Jurkat, Clone E6-1 (cell line): ENCODE measurements at places on chromosomes 3 and 15.
A peak's percentile ranks its signal among the peaks of the same experiment; 100 is the strongest.

DNA sequence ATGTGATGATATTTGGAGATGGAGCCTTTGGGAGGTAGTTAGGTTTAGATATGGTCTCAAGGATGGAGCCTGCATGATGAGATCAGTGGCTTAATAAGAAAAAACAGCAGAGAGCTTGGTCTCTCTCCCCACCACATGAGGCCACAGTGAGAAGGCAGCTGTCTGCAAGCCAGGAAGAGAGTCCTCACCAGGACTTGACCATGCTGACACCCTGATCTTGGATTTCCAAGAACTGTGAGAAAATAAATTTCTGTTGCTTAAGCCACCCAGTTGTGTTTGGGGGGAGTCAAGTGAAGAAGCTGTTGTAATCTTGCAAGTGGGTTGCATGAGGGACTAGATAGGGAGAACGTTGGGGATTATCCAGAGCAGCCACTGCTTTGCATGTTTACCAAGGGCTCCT, 62.3 kb upstream of the TNFAIP8L3 start:
- no peak for DNase-seq

GRCh38 chr15:23497710-23498111, 50.7 kb upstream of the GOLGA6L2 start:
- DNase-seq = peak; percentile 52

DNA sequence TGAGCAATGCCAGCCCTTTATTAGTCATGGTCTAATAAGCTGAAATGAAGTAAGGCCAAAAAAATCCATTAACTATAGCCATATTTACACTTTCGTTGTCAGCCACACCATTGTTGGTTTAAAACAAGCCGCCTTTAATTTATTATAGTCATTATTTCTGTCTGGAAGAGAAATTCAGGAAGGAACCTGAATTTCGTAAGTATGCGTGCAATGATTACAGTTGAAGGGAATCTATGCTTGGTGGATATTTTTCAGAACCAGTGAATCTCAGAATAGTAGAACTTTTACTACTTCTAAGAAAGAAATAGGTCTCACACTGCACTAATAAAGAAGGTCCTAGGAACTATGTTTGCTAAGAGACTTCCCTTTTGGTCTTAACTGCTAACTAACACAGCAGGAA, 59.1 kb downstream of the FAM43A start:
- DNase-seq = no peak

GRCh38 chr15:59550956-59551355, 60.6 kb upstream of the GCNT3 start:
- no peak for DNase-seq

- DNase-seq = no peak
Observed at GRCh38 chr3:24249523-24249922, 245.1 kb downstream of the THRB start.

DNA sequence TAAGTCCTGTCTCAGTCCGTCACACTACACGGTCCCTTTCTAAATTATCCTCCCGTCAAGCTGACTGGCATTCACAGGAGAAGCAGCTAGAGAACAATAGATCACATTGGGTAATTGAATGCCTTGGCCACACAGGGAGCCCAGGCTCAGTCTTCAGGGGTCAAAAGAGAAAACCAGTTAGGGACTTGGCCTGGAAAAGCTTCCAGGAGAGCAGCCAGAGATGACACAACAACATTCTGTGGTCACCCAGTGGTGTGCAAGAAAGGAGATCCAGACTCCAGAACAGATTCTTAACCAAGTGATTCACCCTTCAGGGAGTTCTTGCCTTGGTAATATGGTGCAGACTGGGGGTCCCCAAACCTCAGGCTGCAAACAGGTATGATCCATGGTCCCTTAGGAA, 15.9 kb downstream of the ARHGAP31 start:
- no peak for DNase-seq

DNA sequence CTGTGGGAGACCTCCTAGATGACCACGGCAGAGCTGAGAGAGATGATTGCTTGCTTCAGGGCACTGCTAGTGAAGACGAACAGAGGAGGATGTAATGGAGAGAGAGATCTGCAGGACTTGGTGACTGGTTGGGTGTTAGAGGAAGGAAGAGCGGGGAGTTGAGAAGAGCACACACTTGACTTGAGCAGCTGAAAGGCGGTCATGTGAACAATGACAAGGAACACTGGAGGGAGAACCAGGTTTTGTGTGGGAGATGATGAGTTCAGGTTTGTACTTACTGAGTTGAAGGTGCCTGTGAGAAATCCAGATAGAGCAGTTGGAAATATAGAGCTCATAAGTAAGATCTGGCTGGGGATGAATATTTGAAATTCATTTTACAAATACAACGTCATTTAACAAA, 40.3 kb downstream of the CDAN1 start:
- DNase-seq = no peak

DNA sequence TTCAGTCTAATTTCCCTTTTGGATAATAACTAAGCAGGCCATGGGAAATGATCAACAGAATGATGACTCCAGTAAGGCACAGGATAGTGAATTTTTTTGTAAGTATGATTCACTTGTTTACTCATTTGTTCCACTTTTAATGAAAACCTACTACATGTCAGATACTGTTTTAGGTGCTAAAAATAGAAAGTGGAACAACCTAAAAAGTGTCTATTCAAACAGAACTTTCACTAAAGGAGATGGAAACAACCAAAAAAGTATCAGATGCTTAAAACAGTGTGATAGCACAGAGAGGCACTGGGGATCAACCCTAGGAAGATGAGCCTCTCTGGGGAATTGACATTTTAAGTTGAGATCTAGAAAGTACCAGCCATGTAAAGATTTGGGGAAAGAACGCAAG, 11.1 kb downstream of the RYK start:
- no peak for DNase-seq

DNA sequence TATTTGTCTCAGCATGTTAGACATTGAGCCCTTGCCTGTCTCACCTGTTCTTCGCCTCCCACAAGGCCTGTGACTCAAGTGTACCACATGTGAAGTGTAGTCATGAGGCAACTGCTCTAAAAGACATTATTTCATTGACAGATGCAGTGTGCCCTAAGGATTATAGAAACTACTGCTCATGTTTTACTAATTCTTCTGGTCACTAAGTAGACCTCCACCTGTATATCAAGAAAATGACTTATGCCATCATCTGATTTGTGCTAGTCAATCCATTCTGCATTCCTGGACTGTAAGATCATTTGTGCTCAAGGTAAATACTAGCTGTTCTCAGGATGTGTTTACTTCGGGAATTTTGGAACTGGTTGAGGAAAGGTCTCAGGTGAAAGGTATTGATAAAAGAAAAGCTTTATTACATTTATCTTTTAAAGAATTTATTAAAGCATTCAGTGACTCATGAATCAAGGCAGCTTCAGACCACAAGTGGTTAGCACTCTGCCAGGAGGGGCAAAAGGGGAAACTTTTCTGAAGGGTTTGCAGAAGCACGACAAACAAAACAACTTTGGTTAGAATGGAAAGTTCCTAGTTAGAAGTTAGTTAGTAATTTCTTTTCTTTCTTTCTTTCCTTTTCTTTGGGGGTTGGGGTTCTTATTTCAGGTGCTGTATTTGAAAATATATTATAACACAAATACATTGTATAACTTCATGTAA, 465.3 kb upstream of the CBLB start:
- no peak for DNase-seq

- DNase-seq = no peak
Observed at GRCh38 chr3:141427764-141428163, 59.1 kb upstream of the RASA2 start.

- DNase-seq = no peak
Observed at GRCh38 chr3:45868650-45869049, 17.7 kb upstream of the CCR9 start.

GRCh38 chr3:113585228-113585627, 52.9 kb downstream of the SIDT1 start:
- no peak for DNase-seq

DNA sequence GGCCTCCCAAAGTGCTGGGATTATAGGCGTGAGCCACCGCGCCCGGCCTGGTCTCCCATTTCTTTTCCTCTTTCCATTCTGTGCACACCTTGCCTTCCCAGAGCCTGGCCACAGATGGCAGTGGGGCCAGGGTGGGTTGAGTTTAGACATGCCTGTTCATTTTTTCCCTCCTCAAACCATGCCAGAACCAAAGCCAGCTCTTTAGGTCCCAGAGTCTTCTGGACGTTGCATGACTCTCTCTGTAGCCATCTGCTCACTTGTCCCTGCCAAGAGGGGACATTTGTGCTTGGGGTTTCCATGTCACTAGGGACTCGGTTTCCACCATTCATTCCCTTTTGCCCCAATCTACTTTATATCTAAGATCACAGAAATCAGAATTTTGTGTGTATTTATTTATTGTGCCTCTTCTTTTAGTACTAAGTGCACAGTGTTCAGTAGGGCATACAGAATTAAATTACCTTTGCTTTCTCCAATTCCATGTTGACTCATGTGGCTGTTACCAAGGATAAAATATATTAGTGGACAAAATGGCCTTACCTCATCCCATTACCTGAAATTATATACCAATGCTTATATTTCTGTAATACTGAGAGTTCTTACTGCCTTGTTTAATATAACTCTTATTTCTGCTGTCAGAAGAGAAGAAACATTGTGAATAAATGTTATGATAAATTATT, 49.6 kb downstream of the USP13 start:
- DNase-seq = no peak

DNA sequence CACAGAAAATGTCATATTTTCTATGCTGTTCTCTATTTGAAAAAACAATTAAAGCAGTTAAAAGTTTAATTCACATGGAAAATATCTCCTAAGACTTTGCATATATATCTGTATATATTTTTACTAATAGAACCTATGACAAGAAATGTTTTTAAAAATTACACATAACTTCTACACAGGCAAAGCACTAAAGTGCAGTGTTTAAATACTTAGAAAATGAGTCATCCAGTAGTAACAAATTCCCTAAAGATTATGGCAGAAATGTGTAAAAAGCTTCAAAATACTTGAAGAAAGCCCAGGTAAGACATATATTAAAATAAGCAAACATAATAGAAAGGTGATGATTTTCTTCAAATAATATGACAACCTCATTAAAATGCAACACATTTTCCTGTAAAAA, 236.6 kb downstream of the TBC1D5 start:
- no peak for DNase-seq

DNA sequence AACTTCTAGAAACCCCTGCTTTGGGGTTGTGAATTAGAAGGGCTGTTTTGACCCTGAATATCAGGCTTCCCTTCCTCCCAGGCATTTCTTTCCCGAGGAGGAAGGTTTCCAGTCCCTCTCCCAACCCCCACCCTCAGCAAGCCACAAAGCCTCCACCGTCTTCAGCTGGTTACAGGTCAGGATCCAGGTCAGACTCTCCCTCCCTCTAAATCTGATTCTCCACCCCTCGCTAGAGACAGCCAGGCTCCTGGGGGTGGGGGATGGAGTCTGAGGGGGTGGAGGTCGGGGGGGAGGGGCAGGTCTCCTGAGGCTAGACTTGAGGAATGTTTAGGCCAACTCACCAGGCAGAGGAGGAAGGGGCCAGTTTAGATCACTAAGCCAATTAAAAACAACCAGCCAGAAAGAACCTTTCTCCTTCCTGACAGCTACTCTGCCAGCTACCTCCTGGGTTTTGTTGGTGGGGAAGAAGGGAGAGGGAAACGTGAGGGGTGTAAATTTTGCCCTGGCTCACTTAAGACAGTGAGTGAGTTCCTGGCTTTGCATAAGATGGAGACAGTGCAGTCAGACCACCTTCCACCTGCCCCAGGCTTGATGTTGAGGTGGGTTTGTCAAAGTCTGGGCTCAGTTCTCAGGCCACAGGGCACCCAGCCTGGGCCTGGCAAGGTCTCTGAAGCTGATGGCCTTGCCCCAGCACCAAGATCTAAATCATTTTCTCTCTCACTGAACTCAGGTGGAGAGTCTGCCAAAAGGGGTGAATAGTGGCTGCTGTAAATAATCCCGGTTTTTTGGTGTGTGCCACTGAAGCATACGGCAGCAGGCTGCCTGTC, 19.5 kb downstream of the BMF start:
- DNase-seq = no peak

DNA sequence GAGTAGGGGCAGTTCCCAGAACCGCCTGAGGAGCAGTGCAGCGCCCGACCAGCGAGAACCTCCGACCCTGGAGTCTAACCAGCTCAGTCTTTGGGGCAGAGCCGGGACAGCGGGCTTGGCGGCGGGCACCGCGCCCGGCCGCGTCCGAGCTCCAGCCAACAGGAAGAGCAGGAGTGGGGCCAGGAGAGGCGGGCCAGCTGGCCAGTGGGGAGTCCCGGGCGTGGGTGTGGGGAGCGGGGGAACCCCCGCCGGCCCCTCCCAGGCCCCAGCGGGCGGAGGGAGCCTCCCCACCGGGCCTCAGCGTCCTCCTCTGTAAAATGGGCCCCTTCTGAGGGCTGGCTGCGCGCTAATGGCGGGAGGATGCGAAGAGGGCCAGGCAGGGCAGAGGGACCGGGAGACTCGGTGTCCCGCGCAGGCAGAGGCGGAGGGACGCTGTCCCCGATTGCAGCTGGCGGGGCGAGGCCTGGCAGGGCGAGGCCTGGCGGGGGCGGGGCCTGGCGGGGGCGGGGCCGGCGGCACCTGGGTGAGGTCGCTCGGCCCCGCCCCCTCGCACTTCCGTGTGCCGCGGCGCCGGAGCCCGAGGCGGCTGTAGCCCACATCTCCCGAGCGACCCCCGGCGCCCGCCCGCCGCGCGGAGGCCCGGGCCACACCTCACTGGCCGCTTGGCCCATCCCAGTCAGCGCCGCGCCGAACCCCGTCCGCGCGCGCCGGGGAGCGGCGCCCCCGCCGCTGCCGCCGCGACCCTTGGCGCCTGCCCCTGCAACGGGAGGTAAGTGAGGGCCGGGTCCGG, at the start of gene PRKCD:
Gene PRKCD, plus strand, starts transcription at position 550 of the 790 bp plus-strand sequence. CDS start 17,214 bp downstream, outside the sequence.
- peak; percentile 42 for DNase-seq

- peak; percentile 17 for DNase-seq
Observed at GRCh38 chr3:185280572-185281365, 26.9 kb upstream of the EHHADH start.

DNA sequence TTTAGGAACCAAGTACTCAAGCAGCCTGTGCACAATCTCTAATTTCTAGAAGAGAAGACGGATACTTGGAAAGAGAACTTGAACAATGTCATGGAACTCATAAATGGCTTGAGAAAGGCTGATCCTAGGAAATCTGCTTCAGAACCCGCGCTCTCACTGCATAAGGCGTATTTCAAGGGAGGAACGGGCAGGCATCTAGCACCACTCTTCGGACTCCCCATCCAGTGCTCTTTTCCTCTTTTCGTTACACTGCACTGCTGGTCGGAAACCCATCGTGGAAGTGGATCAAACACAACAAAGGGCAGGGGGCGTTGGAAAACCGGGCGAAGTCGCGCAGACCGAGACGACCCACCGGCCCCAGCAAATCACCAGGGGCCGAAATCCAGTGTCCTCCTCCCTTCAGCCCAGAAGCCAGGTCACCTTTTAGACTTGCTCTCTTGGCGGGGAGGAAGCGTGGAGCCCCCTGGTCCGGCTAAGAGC, 539 bp upstream of the TLNRD1 start:
- no peak for DNase-seq

GRCh38 chr3:140953028-140953960, 11.7 kb downstream of the SLC25A36 start:
- no peak for DNase-seq

DNA sequence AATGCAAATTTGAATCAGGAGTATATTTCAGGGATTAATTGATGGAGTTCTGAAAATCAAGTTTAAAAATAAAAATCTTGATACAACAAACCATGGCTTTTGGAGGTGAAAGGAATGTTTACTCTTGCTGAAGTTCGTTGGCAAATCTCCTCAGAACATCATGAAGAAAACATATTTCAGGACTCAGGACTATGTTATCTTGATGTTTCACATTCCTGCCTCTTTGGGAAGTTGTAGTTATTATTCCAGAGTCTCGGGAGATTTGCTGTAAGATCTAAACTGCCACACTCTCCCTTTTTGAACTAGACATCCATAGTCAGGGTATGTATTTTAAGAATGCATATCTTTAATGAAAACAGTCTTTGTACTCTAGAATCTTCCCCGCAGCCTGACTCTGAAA, 271.2 kb downstream of the RBMS3 start:
- DNase-seq = no peak
